ENCODE measurements at places on chromosomes 3 and 15.

DNA sequence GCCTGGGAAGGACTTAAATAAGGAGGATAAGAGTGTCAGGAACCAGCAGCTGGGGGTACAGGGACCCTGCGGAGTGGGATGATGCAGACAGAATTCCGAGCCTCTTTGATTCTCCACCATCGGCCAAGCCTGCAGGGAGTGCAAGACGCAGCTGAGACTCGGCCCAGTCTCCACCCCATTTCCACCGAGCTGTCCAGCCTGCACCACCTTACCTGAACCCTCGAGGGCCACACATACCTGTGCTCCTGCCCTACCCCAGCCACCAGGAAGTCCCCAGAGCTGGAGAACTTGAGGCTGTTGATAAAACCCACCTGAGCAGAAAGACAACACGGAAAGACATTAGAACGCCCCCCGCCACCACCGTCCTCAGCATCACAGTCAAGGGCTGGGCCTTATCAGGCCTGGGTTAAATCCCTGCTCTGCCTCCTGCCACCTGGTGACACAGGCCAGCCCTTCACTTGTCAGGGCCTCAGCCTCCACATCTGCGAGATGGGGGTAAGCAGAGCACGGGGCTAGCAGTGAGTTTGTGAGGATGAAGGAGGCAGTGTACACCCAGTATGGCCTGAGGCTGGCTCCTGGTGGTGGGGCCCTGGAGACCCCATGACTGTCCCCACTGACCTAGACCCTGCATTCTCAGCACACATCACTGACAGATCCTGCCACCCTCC is 8.1 kb downstream of the RRP9 start:
- DNase-seq = no peak

GRCh38 chr15:52085299-52085698 is 27.3 kb downstream of the BCL2L10 start:
- DNase-seq = no peak

DNA sequence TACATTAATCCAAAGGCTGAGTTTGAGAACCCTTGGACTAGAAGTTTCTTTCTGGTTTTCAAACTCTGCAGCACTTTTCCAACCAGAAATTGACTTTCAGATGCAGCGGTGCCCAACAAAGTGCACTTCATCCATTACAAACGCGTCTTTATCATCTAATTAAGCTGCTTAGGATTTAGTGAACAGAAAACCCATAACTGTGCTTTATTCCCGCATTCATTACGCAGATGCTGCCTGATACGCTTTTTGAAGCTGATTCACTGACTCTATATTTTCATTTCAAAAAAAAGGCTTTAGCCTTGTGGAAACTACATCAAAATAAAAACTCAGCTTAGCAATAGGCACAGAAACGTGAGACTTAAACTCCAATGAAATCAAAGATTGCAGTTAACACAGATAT is 69.8 kb upstream of the CTXND1 start:
- DNase-seq = no peak

GRCh38 chr15:67127965-67128364 is 62.6 kb downstream of the SMAD3 start:
- no peak for DNase-seq

DNA sequence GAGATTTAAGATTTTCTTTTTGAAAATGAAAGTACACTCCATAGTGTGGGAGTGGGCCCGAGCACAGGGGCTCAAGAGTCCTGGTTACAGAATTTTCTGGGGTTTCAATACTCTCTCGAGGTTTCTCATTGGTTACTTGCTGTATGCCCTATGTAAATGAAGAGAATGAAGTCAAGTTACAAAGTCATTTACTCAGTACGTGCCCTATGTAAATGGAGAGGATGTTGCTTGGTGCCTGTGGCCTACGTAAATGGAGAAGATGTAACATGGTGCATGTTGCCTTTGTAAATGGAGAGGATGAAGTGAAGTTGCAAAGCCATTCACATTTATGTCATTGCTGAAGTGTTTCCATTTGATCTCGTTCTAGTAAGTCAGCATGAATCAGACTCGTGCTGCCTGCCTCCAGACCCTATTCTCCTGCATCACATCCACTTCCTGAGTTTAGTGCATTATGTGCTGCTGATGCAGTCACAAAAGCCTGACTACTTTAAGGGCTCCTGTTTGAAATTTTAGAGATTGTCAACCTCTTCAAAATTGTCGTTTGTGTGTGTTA is 302.0 kb downstream of the ZBBX start:
- no peak for DNase-seq
